ENCODE measurements at places on chromosomes 16 and 17.

DNA sequence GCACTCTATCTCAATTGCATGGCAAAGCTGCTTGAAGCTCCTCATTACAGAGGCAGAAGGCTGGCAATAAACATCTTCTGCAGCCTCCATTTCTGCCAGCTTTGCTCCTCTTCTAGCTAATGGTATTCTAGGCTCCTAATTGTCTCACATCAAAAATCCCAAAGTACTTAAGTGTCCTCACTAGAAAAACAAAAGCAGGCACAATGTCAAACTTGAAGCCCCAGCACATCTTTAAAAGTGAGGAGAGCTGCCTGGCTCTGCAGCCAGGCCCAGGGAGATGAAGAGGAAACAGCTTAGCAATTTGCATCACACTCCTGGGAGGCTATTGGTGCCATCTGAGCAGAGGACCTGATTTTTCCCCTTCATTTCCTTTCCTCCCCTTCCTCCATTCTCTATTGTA, 197.1 kb downstream of the KCNJ2 start:
- no peak for DNase-seq

DNA sequence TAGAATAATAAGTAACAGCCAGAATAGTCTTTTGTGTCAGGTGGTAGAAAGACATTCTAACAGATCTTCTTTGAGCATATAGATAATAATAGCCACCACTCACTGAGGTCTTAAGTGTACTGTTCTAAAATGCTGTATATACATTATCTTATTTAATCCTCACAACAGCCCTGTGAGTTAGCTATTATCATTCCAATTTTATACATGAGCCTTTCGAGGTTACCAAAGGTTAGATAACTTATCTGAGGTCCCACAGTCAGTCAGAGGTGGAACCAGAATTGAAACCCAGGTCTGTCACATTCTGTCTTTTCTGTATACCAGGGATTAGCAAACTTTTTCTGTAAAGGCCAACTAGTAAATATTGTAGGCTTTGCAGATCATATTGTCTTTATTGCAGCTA, 23.2 kb downstream of the REXO5 start:
- DNase-seq = no peak

- DNase-seq = no peak
Observed at GRCh38 chr17:56909742-56910508, 3.9 kb downstream of the TRIM25 start.

DNA sequence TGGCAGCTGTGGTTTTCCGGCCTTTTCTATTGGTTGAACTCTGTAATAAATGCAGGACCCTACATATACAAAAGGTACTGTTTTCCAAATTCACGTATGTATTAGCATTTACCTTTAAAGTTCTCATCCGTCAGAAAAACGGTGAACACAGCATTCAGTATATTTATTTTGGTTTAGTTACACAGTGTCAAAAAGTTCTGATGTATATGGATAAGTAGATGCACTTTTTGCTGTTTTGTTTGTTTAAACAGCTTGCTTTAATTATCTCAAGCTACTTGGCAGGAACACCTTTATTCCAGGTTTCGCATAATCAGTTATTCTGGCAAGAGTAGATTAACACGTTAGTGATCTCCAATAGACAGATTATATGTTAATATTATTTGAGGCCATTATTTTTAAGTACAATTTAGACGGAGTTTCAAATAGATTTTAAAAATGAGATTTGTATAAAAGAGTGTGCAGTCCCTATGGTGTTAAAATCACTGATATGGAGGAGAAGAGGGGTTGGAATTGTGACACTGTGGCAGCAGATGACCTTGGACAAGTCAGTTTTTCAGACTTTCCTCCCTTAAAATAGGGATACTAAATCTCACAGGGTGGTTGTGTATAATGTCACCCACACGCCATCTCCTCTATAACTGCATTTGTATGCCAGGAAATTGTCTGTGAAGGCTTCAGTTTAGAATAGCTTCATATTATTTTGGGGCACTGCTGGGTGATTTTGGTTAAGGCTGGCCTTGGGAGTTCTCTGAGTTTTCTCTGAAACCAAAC, 2.1 kb downstream of the HERPUD1 start:
- no peak for DNase-seq

DNA sequence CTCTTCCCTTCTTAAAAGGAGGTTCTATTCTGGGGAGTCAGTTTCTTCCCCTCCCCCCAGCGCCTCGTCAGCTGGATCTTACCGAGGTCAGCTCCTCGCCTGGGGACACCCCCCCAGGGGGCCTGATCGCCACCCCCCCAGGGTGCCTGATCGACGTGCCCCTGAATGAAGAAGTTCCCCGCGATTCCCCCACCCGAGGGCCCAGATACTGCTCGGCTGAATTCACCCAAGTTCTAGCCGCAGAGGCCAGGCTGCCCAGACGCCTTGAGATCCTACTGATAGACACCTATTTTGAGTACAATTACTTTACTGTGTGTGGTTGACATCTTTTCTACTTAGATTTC, 1.4 kb downstream of the RAB11FIP3 start:
- no peak for DNase-seq

DNA sequence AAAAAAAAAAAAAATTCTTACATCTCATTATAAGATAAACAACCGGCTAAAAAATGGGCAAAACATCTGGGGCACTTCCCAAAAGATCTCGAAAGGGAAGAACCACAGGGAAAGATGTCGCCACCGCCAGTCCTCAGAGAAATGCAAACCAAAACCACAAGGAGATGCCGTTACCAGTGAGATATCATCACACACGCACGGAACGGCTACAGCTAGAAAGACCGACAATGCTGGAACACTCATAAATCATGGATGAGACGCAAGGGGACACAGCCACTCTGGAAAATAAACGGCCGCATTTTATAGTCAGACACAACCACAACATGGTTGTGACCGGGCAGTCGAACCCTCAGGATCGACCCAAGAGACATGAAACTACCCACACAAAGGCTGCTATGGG, 24.5 kb downstream of the WDR45B start:
- DNase-seq = no peak

GRCh38 chr16:77295896-77296295, 96.7 kb downstream of the SYCE1L start:
- no peak for DNase-seq

- DNase-seq = no peak
Observed at GRCh38 chr16:25699069-25699468, 7.3 kb downstream of the HS3ST4 start.

DNA sequence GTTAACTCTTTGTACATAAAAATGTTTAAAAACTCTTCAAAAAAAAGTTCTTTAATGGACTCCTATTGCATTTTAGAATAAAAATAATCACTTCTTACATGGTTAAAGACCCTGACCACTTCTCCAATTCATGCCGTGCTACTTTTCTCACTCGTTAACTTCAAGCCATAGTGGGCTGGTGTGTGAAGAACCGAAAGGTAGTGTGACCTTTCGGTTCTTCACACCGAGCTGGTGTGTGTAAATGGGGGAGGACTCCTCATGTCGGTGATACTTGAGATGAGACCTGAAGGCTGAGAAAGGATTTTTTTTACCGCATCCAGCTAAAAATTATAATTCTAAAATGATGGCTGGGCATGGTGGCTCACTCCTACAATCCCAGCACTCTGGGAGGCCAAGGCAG, 22.1 kb downstream of the RFFL start:
- DNase-seq = no peak

DNA sequence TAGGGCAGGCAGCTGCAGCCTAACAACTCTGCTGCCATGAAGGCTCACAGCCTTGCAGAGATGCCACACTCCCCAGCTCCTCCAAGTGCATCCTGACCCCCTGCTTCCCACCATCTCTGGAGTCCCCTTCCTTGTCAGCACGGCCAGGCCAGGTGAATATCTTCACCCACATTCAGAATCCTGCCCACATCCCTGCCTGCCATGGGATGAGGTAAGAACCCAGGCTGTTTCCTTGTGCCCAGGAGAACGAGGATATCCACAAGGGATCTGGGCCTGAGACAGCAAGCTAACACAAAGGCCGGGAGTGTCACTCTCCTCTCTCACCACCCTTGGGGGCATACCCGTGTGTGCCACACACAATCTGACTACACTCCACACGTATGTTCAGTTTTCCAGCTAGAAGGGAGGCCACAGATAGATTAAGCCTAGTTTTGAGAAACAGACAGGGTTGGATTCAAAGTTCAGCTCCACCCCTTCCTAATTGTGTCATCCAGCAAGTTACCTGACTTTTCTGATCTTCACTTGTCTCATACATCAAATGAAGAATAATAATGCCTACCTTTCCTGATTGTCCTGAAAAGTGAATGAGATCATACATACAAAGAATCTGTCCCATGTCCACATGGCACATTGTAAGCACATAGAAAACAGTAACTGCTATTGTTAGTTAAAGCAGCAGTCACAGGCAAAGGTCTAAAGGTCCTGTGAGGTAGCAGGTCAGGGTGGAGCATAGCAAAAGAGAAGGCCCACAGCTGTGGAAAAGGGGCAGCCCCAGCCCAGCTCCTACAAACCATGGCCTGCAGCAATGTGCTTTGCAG, 17.4 kb upstream of the SUPT4H1 start:
- no peak for DNase-seq

- DNase-seq = no peak
Observed at GRCh38 chr16:86455116-86455515, 55.2 kb upstream of the FOXF1 start.

GRCh38 chr16:29824589-29825144, 4.4 kb downstream of the MVP start:
- no peak for DNase-seq

DNA sequence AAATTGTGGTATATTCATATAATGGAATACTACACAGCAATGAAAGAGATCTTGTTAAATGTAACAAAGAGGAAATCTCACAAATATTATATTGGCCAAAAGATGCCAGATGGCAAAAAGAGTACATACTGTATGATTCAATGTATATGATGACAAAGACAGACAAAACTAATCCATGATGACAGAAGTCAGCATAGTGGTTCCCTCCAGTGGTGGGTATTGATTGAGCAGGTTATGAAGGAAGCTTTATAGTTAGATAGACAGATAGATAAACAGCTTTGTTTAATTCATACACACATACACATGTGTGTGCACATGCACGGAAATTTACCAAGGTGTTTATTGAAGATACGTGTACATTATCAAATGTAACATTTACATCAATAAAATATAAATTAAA, 74.4 kb upstream of the SMIM36 start:
- DNase-seq = no peak

- DNase-seq = no peak
Observed at GRCh38 chr16:5756969-5757368, 659.4 kb upstream of the EEF2KMT start.

DNA sequence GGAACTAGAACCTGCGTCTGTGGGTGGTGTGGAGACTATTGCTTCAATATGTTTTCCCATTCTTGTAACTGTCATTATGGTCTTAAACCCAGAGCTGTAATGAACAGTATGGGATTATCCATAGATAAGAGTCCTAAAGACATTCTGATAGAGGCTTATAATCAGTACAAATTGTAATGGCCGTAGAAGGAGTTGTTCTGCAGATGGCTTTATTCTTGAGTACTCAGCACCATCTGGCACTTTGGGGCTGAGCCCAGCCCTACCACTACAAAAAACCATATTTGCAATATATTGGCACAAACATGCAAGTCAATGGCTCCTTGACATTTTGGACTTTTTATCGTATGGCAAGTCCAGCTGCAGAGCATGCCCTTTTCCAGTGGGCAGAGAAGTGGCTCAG, 150.0 kb downstream of the HS3ST4 start:
- DNase-seq = no peak

GRCh38 chr17:51853857-51854256, 304.7 kb downstream of the CA10 start:
- DNase-seq = no peak

DNA sequence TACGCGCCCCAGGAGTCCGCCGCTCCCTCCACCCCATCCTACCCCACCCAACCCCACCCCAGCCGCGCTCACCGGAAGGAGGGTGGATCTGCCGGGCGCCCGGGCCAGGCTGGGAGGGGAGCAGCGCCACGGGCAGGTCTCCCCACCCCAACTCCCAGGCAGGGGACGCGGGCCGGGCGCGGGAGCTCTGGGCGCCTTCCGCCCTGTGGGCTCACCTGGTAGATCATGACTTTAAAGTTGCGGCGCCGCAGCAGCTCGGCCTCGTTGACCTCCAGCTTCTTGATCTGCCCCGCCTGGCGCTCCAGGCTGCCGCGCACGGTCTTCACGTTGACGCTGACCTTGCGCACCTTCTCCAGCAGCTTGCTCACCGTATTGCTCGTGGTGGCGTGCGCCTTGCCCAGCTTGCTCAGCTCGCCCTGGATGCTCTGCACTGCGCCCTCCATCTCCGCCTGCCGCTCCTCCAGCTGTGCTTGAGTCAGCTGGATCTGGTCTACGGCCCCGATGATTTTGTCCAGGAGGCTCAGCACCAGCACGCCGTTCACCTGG, 571 bp downstream of the CAVIN1 start:
- no peak for DNase-seq

DNA sequence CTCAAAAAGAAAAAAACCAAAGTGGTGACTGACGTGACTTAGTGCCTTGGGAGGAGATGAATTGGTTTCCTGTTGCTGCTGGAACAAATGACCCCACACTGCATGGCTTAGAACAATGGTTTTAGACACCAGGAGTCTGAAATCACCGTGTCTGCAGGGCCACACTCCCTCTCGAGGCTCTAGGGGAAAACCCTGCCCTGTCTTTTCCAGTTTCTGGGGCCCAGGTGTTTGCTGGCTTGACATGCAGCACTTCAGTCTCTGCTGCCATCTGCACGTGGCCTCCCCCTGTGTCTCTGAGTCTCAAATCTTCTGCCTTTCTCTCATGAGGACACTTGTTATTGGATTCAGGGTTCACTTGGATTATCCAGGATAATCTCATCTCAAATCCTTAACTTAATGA, 323.8 kb upstream of the TNRC6C start:
- DNase-seq = no peak
